GM12878 (cell line): ENCODE measurements at places on chromosomes 5 and 9. TPM values are rescaled to one million over a fixed set of nuclear protein-coding genes. Genes with fewer than 3 reads are reported as not detected.

GDA gene
- polyA plus RNA-seq = not detected in 2 replicates

ACSL6 gene
- polyA plus RNA-seq = not detected in 2 replicates

DNA sequence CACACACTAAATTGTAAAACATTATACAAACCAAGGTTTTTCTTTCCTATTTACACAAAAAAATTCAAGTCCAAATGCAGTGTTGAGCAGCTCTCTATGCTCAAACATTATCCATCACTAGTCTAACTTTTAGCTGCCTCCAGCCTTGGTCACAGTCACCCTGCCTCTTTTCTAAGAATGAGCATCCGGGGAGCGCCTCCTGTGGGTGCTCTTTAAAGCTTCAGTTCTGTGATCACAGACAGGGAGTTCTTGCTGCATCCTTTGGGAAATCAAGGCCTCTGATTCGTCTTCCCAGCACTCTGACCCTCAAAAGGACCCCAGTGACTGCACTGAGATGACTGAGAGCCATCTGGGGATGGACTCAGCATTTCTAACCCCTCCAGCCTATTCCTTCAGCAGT is 289.6 kb downstream of the SEC61B start:
- no peak for DNase-seq

DNA sequence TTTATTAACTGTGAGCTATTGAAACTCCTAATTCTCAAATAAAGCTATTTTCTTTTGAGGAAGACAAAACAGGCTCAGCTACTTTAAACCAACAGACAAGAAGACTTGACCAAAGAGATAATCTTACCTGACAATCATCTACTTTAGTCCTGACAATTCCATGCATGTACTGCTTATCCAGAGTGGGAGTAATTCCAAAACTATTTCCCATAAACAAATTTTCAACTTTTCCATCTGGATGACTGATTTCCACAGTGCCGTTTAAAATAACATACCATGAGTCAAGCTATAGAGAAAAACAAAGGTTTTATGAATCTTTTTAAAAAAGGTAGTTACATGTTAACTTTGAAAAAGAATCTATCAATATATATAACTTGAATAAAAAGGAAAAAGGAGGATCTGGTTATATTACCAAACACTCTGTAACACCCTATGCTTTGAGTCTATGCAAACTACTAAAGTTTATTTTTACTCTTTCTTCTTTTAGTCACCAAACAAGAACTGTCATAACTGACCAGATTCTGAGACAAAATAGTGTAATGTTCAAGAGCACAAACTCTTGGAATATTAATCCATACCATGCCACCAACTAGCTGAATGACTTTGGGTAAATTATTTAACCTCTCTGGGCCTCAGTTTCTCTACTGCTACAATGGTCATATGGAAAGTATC is 129.7 kb downstream of the RAPGEF6 start:
- DNase-seq = no peak

- no peak for DNase-seq
Observed at GRCh38 chr5:171157276-171157675, 151.8 kb upstream of the TLX3 start.
